ENCODE measurements at places on chromosomes 6 and 20.

DNA sequence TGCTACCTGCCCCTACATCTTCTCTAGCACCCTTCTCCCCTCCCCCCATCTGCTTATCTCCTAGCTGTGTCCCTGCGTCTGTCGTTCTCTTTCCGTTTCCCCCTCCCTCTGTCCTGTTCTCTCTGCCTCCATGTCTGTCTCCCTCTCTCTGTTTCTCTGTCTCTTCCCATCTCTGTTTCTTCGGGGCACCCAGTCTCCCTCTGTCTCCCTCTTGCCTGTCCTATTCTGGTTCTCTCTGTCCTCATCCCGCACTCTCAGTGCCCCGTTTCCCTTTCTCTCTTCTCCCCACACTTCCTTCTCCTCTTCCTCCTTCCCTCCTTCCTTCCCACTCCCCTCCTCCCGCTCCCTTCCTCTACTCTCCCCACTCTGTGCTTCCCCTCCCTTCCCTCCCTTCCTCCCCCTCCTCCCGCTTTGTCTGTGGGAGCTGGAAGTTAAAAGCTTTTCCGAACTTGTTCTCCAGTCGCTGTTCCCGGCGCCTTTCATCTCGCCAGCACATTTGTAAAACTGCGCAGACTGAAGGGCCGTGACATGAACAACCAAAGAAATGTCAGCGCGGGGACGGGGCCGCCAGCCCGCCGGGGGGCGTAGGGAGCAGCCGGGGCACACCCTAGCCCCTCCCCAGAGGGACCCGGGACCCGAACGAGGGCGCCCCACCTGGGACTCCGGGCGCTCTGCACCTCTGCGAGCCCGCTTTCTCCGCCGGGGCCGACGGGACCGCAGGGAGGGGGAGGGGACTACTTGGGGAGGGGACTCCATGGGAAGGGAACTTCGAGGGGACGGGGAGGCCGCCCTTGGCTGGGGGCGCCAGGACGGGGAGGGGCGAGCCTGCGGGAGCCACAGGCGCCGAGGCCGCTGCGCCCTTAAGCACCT is 4.0 kb upstream of the CDH22 start:
- peak; percentile 92 for DNase-seq

- DNase-seq, result no peak
Observed at GRCh38 chr20:49889001-49889934, 26.1 kb downstream of the SPATA2 start.

- DNase-seq, result no peak
Observed at GRCh38 chr6:7920425-7920824, 9.8 kb upstream of the TXNDC5 start.

DNA sequence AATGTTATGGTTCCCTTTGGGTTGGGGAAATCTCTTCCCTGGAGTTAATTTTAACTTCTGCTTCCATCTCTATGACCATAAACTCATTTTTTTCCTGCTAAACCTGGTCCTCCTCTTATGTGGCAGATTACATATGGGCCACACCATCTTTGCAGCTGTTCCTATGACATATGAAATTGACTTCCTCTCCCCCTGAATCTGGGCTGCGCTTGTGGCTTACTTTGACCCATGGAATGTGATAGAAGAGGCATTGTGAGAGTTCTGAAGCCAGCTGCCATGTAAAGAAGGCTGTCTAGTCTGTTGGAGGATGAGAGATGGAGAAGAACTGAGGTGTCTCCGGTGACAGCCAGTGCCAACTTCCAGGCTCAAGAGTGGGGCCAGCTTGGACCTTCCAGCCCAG is 100.1 kb downstream of the CDC5L start:
- DNase-seq, result no peak

DNA sequence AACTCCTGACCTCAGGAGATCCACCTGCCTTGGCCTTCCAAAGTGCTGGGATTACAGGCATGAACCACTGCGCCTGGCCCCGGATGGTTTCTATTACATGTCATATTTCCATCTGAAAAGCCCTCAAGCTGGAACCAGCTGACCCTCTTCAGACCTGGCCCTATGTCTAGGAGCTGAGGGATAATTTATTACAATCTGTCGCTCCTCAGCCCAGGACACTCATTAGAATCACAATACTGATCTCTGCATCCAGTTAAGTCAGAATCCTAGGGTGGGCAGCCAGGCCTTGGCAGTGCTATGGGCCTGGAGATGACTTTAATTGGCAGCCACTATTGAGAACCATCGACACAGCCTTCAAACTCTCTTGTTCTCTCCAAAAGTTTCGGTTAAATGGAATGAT is 162.6 kb upstream of the SNX9 start:
- no peak for DNase-seq

GRCh38 chr6:83369692-83370091 is 61.2 kb downstream of the ME1 start:
- no peak for DNase-seq

DNA sequence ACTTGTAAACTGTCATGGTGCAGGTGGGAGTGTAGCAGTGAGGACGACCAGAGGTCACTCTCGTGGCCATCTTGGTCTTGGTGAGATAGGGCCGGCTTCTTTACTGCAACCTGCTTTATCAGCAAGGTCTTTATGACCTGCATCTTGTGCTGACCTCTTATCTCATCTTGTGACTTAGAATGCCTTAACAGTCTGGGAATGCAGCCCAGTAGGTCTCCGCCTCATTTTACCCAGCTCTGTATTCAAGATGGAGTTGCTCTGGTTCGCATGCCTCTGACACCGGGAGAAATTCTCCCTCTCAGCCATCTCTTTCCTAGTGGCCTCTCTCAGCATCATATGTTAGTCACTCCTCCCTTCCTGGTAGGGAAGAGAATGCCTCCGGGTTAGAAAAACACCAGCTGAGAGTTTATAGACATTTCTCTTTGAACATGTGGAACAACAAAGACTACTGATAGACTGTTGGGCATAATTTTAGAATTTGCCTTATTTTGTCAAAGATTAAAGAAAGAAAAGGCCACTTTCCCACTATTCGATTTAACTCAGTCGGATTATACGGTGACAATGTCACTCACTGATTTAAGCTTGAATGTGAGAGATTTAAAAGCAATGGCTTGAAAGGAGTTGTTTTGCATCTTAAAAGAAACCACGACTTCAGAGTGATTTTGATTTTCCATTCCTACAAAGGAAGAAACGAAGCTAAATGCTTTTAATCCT is 67.9 kb upstream of the SNX9 start:
- DNase-seq, result no peak

DNA sequence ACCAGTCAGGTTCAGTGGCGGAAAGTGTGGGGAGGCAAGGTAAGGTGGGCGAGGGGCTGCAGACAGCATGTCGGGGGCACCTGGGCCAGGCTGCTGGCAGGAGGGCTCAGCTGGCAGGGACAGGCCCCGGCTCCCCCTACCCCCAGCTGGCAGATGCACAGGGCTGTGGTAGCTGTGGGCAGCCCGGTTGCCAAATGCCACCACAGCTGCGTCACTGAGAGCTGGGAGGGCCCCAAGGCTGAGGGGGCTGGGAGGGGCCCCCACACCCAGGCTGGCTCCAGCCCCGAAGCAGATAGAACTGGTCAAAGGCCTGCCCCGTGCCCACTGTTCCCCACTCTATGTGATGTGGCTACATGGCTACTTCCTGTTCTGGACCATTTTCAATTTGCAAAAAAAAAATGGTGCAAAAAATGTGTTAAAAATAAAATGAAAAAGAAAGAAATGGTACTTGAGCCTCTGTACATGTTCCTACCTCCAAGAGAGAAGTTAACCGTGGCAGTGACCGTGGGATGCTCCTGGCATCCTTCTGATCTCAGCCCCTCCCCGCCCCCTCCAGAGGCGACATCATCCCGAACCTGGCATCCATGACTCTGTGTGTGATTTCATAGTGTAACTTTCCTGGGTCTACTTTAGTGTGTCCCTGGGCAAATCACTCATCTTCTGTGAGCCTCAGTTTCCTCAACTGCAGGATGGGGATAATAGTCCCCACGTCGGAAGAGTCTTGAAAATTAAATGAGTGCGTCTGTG is 64.4 kb downstream of the UBE2V1 start:
- DNase-seq, result no peak

DNA sequence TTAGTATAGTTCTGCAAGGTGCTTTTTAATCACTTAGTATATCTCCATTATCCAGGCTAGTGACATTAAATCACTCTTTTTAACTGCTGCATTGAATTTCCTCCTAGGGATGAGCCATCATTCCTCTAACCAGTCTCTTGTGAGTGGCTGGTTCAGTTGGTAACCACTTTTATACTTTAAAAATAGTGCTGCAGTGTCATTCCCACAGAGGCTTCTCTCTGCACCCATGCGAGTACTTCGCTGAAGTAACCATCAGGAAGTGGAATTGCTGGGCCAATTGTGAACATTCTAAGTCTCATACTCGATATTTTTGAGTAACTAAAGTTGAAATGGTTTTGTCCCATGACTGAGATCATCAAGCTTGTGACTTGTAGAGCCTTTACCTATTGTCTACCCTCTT is 2.1 kb downstream of the BTN3A2 start:
- no peak for DNase-seq

DNA sequence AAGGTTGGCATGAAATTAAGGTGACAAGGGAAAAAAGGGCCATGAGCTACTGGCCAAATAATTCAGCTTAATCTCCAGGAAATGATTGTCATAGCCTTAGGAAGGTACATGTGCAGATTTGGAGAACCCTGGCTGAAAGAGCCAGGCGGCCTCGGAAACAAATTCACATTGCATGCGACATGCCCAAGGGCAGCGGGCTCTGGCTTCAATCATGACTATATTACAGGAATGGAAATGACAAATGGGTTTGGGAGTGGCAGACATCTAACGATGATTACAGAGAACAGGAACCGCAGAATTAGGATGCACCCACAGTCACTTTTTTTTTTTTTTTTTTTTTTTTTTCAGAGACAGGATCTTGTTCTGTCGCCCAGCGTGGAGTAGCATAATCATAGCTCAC is 112.4 kb upstream of the SALL4 start:
- DNase-seq, result no peak

DNA sequence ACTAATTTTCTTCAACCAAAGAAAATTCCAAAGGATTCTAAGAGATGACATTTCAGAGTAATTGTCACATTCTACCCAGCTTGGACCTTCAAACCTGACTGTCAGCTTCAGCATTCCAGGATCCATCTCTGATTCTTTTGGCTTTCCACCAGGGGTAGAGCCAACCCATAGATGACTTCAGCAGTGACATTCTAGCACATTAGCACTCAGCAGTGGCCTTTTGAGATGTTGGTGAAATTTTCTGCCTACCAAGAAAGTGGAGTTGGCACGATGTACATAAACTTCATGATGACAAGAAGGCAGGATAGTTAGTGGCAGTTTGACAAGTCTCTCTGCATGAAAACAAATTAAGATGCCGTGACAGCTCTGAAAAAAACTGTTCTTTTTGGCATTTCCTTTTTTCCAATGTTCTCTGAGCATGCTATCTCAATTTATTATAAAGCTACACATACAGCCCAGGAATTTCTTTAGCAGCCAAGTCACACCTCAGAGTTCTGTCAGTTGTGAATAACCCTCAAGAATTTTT is 466.5 kb upstream of the RNF217 start:
- DNase-seq, result no peak

- DNase-seq, result no peak
Observed at GRCh38 chr6:145669627-145670034, 65.7 kb downstream of the EPM2A start.

DNA sequence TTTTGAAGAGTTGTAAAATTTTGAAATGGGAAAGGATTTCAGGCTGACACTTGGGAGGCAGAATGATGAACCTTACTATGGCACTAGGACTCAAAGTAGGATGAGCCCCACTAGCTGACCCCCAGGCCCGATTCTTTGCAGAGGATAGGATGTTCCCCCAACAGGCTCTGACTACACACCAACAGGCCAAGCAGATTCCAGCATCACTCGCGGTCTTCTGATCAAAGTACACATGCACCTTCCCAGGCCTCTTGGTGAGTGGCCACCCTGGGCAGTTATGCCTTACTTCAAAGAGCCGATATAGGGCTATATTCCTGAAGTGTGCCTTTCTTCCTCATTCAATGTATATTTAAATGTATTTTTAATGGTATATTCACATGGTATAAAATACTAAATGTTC is 117.6 kb upstream of the TMEM181 start:
- DNase-seq, result no peak

DNA sequence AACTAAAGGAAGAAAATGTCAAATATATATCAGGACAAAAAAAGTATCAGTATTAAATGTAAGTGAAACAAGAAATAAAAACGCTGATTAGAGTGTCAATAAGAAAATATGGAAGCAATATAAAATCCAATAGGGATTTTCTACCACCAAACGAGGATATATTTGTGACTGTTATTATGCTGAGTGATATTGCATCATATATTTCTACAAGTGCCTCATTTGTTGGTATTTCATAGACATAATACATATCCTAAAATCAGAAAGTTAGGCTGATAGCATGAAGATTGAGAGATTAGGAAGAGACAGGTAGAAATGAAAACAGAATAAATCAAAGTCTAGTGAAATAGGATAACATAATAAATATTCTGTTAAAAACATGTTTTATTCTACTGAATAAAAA is 429.2 kb upstream of the IRAK1BP1 start:
- no peak for DNase-seq

DNA sequence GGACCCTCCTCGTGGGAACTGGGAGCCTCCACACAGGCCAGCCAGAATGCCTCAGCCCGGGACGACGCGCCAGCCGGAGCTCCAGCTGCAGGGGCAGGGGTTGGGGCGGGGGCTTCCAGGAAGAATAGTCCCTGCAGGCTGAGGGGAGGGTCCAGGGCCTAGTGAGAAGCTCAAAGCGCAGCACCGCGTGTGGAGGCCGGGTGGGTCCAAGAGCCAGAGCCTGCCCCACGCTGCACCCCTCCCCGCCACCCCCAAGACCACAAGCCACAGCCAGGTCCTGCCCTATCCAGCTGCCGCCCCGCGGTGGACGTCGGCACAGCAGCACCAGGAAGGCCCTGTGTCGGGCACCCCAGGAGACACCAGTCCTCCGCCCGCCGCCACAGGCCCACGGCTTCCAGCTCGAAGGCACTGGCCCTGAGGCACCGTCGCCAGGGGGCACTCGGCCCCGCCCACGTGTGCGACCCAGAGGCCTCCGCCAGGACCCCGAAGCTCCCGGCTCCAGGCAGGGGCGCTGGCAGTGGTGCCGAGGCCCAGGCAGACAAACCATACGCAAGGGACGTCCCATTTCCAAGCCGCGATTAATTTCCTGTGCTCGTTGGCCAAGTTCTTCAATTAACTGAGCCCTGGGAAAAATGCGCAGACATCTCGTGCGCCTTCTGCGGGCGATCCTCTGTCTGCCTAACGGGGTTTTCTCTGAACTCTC is 19.5 kb downstream of the KCNQ2 start:
- DNase-seq, result no peak

- no peak for DNase-seq
Observed at GRCh38 chr6:150366118-150366778, 2.6 kb upstream of the IYD start.

GRCh38 chr20:19562426-19562825 is 195.6 kb upstream of the RIN2 start:
- DNase-seq, result no peak

GRCh38 chr6:41373919-41374617 is 38.7 kb downstream of the NCR2 start:
- DNase-seq, result no peak

DNA sequence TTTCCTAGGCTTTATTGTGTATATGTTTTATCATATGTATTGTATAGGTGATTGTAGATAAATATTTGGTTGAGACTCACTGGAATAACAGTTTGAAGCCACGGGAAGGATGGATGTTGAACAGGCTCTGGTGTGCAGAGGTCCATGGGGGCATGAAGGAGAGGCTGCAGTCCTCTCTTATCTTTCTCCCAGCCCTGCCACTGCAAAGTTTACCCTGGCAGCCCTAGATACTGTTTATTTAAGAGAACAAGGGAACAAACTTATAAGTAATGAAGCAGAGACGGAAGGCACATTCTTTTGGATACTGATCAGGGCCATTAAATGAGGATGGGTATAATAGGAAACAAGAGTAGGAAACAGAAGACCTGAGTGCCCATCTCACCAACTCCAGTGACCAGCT is 103.6 kb upstream of the SCGN start:
- DNase-seq, result no peak

Data from NCI-H1930 (cell line).